ENCODE measurements at places on chromosomes 6 and 20.

GRCh38 chr6:13454286-13455221 lies 32.8 kb downstream of the GFOD1 start:
- peak; percentile 35 for DNase-seq

DNA sequence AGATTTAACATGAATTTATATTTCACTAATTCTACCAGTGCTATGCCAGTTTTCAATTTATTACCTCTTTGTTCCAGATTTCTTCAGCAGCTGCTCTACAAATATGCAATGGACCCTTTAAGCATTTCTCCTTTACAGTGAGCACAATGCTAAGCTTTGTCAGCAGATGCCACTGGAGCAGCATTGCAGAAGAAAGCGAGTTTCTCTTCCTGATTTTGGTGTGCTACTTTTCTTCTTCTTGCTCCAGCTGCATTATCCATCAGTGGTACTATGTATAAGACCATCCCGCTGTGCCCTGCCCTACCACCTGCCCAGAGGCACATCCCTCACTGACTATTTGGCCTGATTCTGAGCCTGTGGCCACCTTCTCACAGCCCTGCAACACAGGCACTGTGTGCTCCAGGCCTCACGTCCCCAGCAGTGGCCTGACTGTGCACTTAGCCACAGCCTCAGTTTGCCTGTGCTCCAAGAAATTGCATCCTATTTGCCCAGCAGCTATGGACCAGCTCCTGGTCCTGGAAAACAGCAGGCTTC lies 84.1 kb downstream of the TNFAIP3 start:
- DNase-seq = no peak

DNA sequence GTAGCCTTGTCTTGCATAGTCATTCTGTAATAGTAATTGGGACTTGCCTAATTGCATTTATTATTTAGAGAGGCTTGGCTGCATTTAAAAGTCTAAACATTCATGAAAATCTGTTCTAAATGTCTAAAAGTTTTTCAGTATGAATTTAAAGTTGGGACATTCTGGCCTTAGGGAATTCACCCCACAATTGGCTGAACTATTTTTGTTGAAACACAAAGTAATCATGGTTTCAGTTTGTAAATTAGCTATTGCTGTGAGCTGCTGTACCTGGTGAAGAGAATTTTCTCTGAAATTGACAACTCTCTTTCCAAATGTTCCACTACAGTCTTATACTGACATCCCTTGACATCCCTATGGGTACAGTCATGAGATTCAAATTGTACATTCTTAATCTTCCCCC lies 253.0 kb downstream of the FARS2 start:
- DNase-seq = no peak

DNA sequence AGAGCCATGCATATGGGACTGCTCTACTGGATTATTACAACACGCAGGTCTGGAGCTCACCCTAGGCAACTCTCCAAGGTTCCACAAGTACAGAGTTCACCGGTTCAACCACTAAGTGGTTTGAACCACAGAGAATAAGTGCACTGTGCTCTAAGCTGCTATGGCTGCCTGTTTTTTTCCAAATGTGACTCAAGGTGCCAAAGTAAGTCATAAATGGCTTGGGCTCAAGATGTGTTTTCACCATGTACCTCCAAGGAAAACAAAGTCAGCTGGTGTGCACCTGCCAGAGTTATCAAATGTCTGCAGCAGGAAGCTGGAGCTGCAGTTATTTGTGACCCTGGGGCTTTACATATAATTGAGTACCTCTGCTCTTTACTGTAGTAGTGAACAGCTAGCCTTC lies 76.7 kb downstream of the PREP start:
- DNase-seq = no peak

DNA sequence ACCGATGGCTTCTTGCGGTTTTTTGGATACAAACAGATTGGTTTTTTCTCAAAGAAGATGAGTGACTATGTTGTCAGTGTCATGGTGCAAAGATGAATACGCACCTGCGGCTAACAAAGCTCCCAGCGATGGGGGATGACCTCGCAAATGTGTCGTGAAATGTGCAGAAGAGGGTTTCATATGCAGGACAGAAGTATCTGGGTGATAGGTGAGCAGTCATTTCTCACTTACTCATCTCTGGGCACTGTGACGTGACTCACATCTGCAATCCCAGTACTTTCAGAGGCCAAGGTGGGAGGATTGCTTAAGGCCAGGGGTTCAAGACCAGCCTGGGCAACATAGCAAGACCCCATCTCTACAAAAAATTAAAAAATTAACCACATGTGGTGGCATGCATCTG lies 216.3 kb downstream of the ERMARD start:
- no peak for DNase-seq

Data from stimulated activated CD4-positive, alpha-beta T cell treated with anti-CD3 and anti-CD28 coated beads, Interleukin-15, amount 100 ng/mL, for 1 hour (primary cell).